ENCODE measurements at places on chromosomes 16 and 17.

GRCh38 chr17:63498626-63499195 lies 21.9 kb downstream of the ACE start:
- DNase-seq = peak; percentile 90

GRCh38 chr17:42818379-42818778 lies 5.7 kb downstream of the BECN1 start:
- no peak for DNase-seq

DNA sequence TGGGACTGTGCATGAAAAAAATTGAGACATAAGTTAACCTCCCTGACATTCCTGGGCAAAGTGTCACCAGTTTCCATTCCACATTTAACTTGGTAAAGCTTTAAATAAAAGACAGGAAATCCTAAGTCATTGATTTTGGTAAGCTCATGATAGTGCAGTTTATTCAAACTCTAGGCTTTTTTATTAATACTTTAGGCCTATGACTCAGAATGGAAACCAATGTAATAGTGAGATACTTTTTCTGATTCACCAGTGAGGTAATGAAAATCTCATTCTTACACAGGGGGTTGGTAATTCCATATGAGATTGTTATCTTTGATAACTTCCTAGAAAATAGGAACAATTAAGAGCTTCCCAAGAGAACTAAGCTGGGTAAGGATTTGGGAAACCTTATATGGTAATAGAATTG lies 91.1 kb downstream of the NLK start:
- peak; percentile 15 for DNase-seq

DNA sequence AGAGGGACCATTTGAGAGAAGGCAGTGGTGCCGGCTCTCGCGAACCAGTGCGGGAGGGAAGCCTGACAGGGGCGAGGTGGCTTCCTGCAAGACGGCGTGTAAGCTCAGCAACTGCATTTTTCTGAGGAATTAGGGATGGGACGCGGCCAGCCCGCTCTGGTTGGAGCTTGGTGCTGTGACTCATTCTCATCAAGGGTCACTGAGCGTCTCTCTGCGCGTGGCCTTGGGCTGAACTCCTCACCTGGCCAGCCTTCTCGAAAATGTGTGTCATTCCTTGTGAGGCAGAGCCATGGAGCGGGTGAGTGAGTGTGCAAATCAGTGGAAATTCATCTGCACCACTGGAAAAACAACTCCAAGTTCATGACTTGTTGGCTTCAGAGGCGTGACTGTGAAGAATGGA lies 52.8 kb downstream of the NTN1 start:
- DNase-seq = no peak

GRCh38 chr17:59684967-59685366 lies 22.3 kb downstream of the PTRH2 start:
- DNase-seq = no peak

- no peak for DNase-seq
Measured at GRCh38 chr16:50316848-50317630, 50.7 kb downstream of the ADCY7 start.

GRCh38 chr17:39772987-39773934 lies 35.5 kb downstream of the GRB7 start:
- no peak for DNase-seq

DNA sequence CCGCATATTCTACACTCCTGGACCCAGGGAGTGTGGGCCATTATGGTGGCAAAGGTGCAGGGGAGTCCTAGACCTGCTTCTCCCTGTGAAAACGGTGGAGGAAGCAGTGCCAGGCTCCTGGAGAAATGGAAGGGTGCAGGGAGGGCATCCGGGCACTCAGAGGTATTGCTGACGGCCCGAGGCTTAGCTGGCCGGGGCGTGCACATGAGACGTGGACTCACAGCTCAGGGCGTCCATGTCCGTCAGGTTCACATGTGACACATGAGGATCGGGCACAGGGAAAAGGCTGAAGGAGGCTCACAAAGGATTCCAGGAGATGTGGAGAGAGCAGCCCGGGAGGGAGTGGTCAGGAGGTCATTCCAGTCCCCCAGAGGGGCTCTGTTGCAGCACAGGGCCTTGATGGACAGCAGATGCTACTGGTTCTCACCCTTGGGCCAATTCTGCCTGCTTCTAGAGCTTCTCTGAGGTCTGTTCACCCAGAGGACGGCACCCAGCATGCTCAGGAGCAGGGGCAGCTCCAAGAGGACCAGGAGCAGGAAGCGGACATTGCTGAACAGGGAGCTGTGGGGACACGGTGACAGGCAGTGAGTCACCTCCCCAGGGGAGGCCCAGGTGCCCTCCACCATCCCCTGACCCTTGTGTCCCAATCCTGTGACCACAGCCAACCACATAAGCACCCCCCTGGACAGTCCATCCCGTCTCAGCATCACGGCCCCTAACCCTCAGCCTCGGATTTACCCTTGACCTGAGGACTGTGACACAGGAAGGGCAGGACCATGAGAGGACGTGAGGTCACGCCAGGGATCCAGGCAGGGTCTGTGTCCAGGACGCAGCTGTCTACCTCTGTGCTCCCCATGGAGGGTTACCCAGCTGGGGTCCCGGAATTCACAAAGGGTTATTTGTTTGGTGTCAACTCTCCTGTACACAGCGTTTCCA lies 4.5 kb downstream of the CD300C start:
- no peak for DNase-seq

DNA sequence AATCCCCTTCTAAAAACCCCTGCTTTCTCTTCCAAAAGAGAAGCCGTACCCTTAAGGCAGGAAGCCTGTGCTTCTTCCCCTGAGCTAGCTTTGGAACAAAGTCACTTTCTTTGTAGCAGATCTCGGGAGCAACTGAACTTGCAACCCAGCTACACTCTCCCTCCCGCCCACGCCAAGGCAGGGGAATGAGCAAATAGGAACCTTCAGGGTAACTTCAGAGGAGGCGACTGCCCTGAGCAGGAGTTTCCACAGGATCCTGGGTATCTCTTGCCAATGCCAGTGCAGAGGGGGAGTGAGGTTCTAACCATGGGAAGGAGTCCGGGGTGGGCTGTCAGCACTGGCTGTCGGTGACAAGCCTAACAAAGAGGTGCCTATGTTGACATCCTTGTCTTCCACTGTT lies 5.9 kb upstream of the PIRT start:
- DNase-seq = no peak

GRCh38 chr16:59320657-59321056 lies 586.5 kb upstream of the GOT2 start:
- no peak for DNase-seq

- no peak for DNase-seq
Measured at GRCh38 chr16:30896889-30897733, 697 bp downstream of the CTF1 start.

DNA sequence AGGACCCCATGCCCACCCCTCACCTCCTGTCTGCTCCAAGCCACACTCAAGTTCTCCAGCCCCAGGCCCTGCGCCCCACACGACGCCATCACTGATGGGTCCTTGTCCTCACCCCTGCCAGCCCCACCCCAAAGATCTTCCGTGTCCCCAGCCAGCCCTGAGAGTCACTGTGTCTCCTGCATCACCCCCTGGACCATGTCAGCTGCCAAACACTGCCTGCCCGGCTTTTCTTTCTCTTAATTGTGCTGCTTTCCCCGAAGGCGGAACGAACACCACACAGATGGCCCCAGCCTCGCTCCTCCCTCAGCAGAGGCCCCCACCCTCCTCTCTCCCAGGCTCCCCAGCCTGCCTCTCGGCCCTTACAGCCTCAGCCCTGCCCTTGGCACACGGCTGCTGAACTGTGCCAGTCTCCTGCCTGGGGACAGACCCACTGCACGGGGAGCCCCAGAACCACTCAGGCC lies 4.8 kb upstream of the GAA start:
- no peak for DNase-seq

DNA sequence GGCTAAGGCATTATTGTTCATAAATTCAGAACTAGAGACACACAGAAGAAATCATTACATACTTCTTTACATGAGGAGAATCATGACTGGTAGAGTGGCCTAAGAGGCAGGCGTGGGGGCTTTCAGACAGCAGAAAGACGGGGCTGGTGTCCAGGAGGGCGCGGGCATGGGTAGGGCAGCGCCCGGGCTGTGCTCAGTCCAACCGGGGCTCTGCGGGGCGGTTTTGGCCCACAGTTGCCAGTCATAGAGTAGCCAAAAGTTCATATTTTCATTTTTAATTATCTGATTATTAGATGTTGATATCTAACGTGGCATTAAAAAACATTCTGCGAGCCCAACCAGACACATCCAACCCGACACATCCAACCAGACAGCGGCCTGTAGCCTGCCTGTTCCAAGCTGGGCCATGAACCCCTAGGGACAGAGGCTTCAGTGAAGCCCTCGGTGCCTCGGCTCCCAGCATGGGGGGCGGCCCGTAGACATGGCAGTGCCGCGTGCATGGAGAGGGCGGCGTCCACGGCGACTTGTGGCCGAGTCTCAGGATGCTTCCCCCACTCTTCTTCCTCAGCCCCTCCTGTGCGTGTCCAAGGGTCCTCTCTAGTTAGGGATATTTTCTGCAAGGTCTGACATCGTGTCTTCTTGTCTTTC lies 162.4 kb upstream of the CHMP6 start:
- no peak for DNase-seq

- DNase-seq = no peak
Measured at GRCh38 chr17:59190806-59191205, 19.0 kb upstream of the SMG8 start.

GRCh38 chr16:7763111-7763510 lies 430.5 kb downstream of the RBFOX1 start:
- DNase-seq = no peak

DNA sequence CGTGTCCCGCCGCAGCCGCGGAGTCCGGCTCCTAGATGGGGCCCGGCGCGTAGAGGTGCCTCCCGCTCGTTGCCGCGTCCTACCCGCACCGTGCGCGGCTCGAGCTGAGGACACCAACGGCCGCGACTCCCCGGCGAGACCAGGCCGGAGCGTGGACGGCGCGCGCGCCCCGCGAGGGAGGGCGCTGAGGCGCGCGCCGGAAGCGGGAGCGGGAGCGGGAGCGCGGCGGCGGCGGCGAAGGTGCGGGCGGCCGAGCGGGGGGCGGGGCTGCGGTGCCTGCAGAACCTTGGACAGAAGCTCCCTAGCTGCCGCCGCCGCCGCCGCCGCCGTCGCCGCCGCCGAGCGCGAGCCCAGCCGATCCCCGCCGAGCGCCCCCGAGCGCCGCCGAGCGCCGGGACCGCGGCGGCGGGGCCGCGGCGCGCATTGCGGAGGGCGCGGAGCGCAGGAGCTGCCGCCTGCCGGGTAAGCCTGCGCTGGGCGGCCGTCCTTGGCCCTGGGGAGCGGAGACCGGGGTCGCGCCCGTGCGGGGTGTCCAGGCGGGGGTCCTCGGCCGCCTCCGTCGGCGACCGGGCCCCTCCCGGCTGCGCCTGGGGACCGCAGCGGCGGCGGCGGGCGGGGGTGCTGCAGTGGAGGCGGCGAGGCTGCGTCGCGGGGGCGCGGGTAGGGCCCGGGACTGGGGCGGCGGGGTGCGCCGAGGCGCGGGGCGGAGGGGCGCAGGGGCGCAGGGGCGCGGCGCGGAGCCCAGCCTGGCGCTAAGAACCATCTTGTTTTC lies at the start of gene CDK5R1:
Gene CDK5R1, plus strand, starts transcription at position 293 of the 772 bp plus-strand sequence. CDS start 628 bp downstream, outside the sequence.
- DNase-seq = peak; percentile 37

DNA sequence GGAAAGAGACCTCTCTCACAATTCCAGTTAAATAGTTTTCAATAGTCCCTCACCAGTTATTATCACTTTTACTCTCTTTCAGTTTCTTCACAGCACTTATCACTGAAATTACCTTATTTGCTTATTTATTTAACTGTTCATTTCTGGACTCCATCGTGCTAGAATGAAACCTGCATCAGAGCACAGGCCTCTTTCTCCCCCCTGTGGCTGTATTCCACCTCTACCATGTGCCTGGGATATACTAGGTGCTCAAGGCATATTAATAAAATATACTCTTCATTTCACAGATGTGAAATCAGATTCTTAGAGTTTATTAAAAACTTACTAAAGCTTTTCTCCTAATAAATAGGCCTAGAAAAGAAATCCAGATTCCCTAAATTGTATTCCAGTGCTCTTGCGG lies 308.9 kb upstream of the MON1B start:
- no peak for DNase-seq

DNA sequence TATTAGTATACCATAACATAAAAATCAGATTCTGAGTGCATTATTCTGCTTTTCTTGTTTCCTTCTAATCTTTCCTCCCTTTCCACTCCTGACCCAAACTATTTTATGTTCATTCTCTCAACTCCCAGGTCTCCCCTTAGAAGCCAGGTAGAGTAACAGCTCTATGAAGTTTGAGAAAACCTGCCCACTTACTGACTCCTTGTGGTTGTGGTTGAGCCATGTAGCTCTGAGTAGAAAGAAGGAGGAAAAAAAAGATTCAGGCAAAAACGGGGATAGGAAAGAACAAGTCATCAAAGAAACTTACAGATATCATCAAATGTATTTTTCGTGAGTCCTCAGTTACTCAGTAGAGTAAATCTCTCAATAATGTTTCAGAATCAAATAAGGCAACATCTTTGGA lies 216.7 kb downstream of the PMP22 start:
- no peak for DNase-seq

GRCh38 chr16:84614623-84614967 lies 3.3 kb downstream of the COTL1 start:
- DNase-seq = no peak

- DNase-seq = no peak
Measured at GRCh38 chr16:55421226-55421625, 57.8 kb upstream of the MMP2 start.

DNA sequence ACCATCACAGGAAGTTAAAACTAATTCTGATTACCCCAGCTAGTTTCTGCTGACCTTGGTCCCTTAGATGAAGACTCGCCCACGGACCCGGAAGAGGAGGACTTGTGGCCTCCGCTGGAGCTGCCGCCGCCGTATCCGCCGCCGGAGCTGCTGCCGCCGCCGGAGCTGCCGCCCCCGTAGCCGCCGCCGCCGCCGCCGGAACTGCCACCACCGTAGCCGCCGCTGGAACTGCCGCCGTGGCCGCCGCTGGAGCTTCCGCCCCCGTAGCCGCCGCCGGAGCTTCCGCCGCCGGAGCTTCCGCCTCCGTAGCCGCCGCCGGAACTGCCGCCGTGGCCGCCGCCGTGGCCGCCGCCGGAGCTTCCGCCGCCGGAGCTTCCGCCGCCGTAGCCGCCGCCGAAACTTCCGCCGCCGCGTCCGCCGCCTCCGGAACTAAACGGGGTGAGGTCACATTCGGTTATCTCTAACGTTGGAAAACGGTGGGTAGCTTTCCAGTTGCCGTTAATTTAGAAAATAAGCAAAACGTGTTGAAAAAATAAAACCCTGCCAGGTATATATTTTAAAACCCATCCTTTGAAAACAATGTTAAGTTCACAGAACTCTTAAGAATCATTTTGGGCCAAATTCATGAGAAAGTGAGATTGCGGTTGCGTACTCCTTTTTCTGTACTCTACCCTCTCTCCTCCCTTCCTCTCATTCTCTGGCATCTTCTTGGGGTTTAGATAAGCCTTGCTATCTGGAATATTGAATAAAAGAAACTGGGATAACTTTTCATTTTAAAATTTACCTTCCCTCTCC lies 3.5 kb downstream of the KRT10 start:
- peak; percentile 70 for DNase-seq
